ENCODE measurements at places on chromosomes 16 and 17. TPM values are rescaled to one million over a fixed set of nuclear protein-coding genes. Genes with fewer than 3 reads are reported as not detected.
A peak's percentile ranks its signal among the peaks of the same experiment; 100 is the strongest.

- no peak overlapping the region for H3K27ac ChIP-seq
- no peaks in the 10 kb centered on the region for H3K27me3 ChIP-seq
- peaks cover 5% of the 10 kb centered on the region for H3K4me1 ChIP-seq
- no peak for DNase-seq
- no peak overlapping the region for H3K4me3 ChIP-seq
- H3K36me3 ChIP-seq: peaks cover 3% of the 10 kb centered on the region
Measured at GRCh38 chr17:8371786-8372185, 4.7 kb downstream of the KRABD2 start.

DNA sequence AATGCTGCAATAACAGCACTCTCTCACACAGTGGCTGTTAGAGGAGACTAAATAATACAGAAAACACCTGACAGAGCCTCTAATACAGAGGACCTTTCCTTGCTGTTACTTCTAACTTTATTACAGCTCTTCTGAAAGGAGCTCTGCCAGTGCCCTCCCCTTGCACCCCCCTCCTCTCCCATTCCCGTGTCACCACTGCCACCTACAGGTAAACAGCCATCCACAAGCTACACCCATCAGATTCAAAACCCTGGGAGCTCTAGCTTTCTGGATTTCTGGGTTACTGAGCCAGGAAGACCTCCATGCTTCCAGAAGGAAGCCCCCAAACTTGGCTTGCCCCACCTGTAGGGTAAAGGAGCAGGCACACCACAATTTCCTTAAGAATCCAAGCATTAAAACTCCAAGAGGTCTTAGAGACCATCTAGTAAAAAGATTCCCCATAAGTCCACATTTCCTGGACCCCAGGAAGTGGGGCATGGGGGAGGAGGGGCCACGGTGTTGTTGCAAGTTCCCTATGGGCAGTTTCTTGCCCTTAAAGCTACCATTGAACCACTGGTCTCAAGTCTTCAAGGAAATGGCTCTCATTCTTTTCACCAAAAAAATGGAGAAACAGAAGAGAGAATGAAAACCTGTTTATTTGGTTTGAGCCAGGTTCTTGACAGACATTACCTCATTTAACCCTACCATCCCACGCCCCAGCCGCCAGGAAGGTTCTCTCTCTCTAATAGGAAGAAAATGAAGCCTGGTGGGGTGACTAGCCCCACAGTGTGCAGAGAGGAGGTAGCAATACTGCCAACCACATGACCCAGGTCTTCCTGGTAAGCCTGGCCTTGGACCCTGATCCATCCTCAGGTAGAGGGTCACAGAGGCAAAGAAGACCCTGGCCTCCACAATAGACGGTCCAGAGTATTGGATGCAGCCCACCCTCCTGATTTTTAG, 52.8 kb downstream of the TOM1L2 start:
- no peaks in the 10 kb centered on the region for H3K36me3 ChIP-seq
- no peaks in the 10 kb centered on the region for H3K27me3 ChIP-seq
- H3K4me1 ChIP-seq: peaks cover 72% of the 10 kb centered on the region
- DNase-seq: peak; percentile 85

DNA sequence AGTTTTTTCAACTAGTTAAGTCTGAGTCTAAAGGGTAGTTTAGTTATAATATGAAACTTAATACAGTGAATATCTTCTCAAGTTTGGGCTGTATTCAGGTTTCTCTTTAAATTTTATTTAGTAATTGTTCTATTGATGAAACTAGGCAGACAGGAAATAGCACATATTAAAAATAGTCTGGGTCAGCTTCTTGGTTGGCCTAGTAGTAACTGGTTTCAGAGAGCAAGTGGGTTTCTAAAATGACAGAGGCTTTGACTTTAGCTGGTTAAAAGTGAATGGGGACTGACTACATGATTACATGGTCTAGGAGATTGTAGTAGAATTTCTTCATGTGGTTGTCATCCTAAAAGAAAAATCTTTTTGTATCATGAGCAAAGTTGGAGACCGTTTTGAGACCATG, 46.8 kb downstream of the OMG start:
- H3K4me3 ChIP-seq: no peak overlapping the region
- no peaks in the 10 kb centered on the region for H3K4me1 ChIP-seq
- no peak overlapping the region for H3K27ac ChIP-seq
- no peaks in the 10 kb centered on the region for H3K36me3 ChIP-seq
- DNase-seq: no peak

CCL4 gene
- not detected for total RNA-seq
